ENCODE measurements at places on chromosomes 5 and 9. TPM values are rescaled to one million over a fixed set of nuclear protein-coding genes. Genes with fewer than 3 reads are reported as not detected.

LOX gene
- 7.6 TPM for total RNA-seq

VDAC1 gene
- total RNA-seq = 412 TPM

IFNK gene
- not detected for total RNA-seq

STPG3 gene
- total RNA-seq = not detected

ARSI gene
- not detected for total RNA-seq

OR4F3 gene
- total RNA-seq = not detected

DNA sequence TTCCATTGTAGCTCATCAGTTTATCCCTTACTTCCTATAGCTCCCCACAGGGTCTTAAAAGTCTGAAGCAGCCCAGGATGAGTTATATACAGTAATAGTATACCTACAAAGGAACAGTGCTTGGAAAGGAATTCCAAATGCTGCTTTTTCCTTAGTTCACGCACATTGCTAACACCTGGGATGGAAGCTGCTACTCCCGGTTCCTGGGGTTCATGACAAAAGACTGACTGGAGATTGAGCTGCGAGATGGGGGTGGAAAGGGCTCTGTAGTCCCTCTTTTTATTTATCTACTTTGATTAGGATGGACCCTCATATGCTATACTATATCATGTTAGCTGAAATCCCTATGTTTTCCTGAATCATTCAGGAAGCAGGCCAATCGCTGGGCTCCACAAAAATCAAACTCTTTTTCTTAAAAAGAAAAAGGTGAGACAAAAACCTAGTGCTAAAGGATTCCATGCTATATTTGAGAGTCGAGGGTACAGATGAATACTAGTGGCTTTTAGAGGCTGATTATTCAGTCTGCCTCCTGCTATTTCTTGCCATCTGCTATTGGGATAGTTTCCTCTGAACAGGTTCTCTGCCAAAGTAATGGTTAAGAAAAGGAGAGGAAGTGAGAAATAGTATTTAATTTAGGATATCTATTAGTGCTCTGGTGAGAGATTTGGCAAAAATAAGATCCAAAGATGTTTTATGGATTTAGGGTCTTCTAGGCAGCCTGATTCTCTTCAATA, 81.2 kb downstream of the MRPS27 start:
- no peak overlapping the region for H3K4me3 ChIP-seq
- no peak for DNase-seq
- peaks cover 7% of the 10 kb centered on the region for H3K36me3 ChIP-seq
- H3K27me3 ChIP-seq = no peaks in the 10 kb centered on the region
- H3K27ac ChIP-seq = no peak overlapping the region
- peaks cover 12% of the 10 kb centered on the region for H3K4me1 ChIP-seq

- H3K27me3 ChIP-seq = no peaks in the 10 kb centered on the region
- no peak for DNase-seq
- no peak overlapping the region for H3K27ac ChIP-seq
- no peaks in the 10 kb centered on the region for H3K4me1 ChIP-seq
- H3K4me3 ChIP-seq = no peak overlapping the region
These were observed 102.4 kb downstream of the OSTF1 start for GRCh38 chr9:75190762-75191161.

DNA sequence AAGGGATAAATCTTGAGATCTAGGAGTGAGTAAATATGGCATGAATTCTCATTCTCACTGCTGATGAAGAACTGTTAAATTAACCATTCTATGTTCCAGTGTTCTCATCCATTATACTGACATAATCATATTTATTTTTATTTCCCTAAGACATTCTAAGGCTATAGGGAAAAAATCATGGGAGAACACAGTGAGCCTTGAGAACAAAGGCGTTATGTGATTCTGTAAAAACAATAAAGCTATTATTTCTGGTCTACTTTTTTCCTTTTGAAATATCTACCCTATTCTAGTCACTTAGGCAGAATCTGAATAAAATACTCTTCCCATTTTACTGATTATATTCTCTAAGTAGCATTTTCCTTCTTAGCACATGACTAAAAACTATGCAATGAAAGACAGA, 155.7 kb upstream of the ADAMTS16 start:
- no peaks in the 10 kb centered on the region for H3K36me3 ChIP-seq
- H3K27ac ChIP-seq = no peak overlapping the region
- H3K4me1 ChIP-seq = no peaks in the 10 kb centered on the region
- H3K27me3 ChIP-seq = no peaks in the 10 kb centered on the region

- H3K36me3 ChIP-seq = no peaks in the 10 kb centered on the region
- peaks cover 79% of the 10 kb centered on the region for H3K4me1 ChIP-seq
- no peak overlapping the region for H3K4me3 ChIP-seq
- H3K27me3 ChIP-seq = no peaks in the 10 kb centered on the region
These were observed 5.4 kb downstream of the SLC35A4 start for GRCh38 chr5:140570058-140570457.

DNA sequence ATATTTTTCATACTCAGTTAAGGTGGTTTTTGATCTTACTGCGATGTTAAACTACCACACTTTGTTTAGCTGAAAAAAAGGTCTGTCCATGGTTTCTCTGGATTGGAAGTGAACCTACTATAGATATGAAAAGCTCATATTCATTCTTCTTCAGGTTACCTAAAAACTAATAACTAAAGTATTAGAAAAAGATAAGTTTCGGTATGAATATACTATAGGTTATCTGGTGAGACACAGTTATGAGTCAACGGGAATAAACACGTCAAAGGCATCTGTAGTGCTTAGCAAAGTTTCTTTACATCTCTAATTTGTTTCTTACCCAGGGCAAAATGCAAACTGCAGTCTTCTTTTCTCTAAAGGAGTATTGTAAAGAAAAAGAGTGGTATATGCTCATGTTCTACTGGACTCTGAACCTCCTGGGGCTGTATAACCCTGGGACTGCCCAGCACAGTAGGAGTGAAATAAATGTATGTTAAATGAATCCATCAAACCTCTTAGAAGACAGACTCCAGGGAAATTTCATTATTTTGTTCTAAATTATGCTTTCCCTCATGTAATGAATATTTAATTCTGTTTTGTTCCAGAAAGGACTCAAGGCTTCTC, 521.9 kb downstream of the PDE4D start:
- no peak overlapping the region for H3K4me3 ChIP-seq
- H3K27ac ChIP-seq = peak overlapping the region; percentile 14
- no peaks in the 10 kb centered on the region for H3K36me3 ChIP-seq
- no peaks in the 10 kb centered on the region for H3K27me3 ChIP-seq

DNA sequence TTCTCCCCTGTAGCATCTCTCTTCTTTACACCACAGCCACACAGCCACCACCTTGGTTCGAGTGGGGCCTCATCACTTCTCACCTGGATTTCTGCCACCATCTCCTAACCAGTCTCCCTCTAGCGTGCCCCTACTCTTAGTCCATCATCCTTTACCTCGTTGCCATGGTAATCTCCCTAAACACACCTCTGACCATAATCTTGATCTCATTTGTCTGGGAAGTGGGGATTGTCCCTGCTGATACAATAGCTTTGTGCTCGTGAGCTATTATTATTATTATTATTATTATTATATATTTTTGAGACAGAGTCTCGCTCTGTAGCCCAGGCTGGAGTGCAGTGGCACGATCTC, 76.5 kb upstream of the HSPA9 start:
- H3K27me3 ChIP-seq = no peaks in the 10 kb centered on the region
- no peak overlapping the region for H3K4me3 ChIP-seq
- no peaks in the 10 kb centered on the region for H3K36me3 ChIP-seq
- H3K4me1 ChIP-seq = no peaks in the 10 kb centered on the region
- DNase-seq = no peak
- no peak overlapping the region for H3K27ac ChIP-seq

DNA sequence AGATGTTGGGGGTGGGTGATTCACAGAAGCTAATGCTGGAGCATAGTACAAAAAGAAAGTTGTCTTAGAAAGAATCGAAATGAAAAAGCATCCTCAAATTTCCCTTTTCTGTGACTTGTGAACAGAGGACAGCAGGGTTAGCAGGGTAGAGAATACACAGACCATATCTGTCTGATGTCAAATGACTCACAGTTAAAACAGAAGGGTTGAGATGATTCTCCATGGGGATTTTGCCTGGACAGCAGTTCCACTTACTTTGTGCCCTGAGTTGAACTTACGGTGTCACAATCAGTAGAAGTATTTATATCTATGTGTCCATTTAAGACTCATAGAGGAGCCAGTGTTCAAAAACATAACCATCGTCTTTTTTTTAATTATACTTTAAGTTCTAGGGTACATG, 801.6 kb downstream of the KCTD16 start:
- no peak overlapping the region for H3K27ac ChIP-seq
- DNase-seq = no peak
- no peaks in the 10 kb centered on the region for H3K4me1 ChIP-seq
- H3K4me3 ChIP-seq = no peak overlapping the region
- H3K27me3 ChIP-seq = no peaks in the 10 kb centered on the region

DNA sequence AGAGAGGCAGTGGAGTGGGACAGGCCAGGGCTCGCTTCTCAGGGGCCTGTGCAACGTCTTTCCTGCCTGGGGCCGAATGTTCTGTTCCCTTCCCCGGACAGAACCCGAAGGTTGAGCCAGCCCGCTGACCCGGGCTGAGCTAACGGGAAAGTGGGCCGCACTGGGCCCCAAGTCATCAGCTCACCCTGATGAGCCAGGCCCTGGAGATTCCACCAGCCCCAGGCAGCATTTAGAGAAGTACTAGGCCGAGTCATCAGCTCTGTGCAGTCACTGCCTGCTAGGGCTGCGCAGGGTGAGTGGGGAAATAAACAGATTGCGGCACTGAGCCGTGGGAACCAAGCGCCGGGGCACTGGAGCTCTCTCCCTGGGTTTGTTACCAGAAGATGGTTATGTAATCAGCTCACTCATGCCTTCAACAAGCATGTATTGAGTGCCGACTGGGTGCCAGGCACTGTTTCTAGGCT, 29.1 kb upstream of the DUSP1 start:
- DNase-seq = no peak
- no peaks in the 10 kb centered on the region for H3K27me3 ChIP-seq
- H3K4me1 ChIP-seq = peaks cover 10% of the 10 kb centered on the region
- no peaks in the 10 kb centered on the region for H3K36me3 ChIP-seq
- no peak overlapping the region for H3K4me3 ChIP-seq

DNA sequence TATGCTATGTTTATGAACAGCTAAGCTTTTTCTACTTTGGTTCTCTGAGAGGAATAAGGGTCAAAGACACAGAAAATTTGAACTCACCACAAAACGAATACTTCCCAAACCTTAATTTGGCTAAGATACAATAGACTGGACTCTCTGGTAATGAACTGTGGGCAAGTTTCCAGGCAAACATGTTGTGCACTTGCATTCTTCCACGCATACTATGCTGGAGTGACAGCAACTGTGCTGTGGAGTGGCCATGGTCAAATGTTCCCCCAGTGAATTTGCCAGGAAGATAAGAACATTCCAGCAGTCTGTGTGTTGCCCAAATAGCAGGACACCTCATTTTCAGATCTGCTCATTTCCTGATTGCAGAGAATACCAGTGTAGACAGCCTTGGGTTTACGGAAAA, 275.3 kb upstream of the IL12B start:
- DNase-seq = no peak
- H3K27me3 ChIP-seq = no peaks in the 10 kb centered on the region
- H3K4me3 ChIP-seq = no peak overlapping the region
- no peaks in the 10 kb centered on the region for H3K36me3 ChIP-seq

DNA sequence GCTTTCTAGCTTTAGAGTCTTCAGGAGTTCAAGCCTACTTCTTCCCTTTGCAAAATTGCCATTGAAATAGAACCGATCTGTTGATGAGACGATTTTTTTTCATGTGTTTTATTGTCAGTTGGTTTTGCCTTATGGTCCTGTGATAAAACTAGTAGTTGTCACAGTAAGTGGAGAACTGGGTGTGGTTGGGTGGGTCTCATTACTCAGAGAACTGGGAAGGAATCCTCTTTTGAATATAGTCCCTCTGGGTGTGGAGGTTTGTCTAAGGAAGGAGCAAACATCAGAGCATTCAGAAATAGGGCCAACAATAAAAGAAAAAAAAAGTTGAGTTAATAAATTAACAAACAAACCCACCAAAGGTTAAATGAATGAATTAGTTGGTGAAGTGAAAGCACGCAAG, 69.0 kb downstream of the ALDH1A1 start:
- H3K4me1 ChIP-seq = peaks cover 6% of the 10 kb centered on the region
- H3K4me3 ChIP-seq = no peak overlapping the region
- no peaks in the 10 kb centered on the region for H3K27me3 ChIP-seq

GRCh38 chr5:62283861-62284260, 22.1 kb upstream of the KIF2A start:
- DNase-seq = no peak
- no peak overlapping the region for H3K27ac ChIP-seq
- H3K4me1 ChIP-seq = no peaks in the 10 kb centered on the region
- no peak overlapping the region for H3K4me3 ChIP-seq
- no peaks in the 10 kb centered on the region for H3K36me3 ChIP-seq

DNA sequence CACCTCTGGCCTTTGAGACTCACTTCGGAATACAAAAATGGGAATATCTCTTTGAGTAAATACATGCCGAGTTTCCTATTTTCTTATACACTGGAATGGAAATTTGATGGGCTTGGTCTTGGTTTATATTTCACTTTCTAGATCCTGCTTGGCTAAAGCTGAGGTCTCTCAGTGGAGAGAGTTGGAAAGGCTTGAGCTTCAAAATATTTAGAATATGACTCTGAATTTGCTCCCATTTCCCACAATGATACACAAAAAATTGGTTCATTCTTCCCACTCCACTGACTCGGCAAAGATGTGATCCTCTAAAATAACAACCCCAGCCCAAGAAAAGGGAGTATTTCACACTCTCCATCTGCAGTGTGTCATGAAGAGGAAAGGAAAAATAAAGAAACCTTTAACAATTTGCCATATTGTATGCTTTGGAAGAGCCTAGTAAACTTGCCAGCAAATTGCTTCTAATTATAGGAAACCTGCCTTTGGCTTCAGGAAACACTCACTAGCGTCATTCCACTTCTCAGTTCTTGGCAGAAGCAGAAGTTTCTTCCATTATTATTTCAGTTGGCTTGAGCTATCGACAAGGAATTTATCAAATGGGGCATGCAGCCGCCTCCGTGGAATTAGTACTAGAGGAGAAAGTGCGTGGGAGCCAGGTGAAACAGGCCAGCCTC, 302.9 kb downstream of the NSG2 start:
- DNase-seq = no peak
- H3K4me3 ChIP-seq = no peak overlapping the region
- H3K27ac ChIP-seq = no peak overlapping the region
- no peaks in the 10 kb centered on the region for H3K4me1 ChIP-seq
- no peaks in the 10 kb centered on the region for H3K36me3 ChIP-seq
- H3K27me3 ChIP-seq = peaks cover 4% of the 10 kb centered on the region

DNA sequence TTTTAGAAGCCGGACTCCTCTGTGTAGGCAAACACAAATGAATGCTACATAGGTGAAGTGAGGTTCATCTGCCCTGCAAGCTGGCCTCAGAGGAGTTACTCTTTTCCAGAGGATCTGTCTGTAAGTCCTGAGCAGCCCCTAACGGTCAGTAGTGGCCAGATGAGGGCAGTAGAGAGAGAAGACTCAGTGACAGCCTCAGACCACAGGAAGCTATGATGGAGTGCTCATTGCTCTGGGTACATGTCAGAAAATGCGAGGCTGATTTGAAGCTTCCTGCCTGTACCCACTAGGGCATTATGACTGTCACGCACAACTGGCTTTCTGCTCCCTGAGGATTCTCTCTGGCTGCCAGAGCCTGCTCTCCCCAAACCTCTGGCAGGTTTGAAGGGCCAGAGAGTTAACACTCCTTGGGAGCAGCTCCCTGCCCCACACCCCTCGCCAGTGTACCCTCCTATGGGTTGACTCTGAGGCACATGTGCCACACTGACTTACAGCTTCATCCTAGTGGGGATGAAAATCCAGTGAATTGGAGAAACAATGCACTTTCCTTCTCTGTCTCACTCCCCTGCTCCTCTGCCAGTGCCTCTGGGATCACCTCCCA, 141.5 kb downstream of the GABRG2 start:
- no peak overlapping the region for H3K27ac ChIP-seq
- no peaks in the 10 kb centered on the region for H3K27me3 ChIP-seq
- H3K36me3 ChIP-seq = no peaks in the 10 kb centered on the region
- no peak for DNase-seq
- no peak overlapping the region for H3K4me3 ChIP-seq

GRCh38 chr9:5186416-5187169, 1.2 kb upstream of the INSL6 start:
- H3K4me3 ChIP-seq = no peak overlapping the region
- H3K36me3 ChIP-seq = no peaks in the 10 kb centered on the region
- no peak for DNase-seq
- H3K4me1 ChIP-seq = no peaks in the 10 kb centered on the region
